ENCODE measurements at places on chromosomes 7 and 10. TPM values are rescaled to one million over a fixed set of nuclear protein-coding genes. Genes with fewer than 3 reads are reported as not detected.

- no peaks in the 10 kb centered on the region for H3K36me3 ChIP-seq
- no peaks in the 10 kb centered on the region for H3K27me3 ChIP-seq
Observed at GRCh38 chr7:50834679-50835078, 52.0 kb upstream of the GRB10 start.

DNA sequence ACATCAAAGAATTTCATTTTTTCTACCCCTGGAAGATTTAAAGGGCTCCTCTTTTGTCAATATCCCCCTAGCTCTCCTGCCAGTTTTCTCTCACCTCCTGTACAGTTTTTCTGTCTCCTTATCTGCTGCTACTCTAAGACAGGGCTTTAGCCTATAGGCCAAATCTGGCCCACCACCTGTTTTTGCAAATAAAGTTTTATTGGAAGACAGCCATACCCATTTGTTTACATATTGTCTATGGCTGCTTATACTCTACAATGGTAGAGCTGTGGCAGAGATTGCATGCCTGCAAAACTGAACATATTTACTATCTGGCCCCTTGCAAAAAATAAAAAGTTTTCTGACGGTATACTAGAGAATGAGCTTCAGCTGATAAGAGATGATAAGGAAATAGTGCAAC is 37.4 kb upstream of the GARS1 start:
- H3K4me1 ChIP-seq: peaks cover 7% of the 10 kb centered on the region
- H3K27ac ChIP-seq: no peak overlapping the region
- no peak overlapping the region for H3K4me3 ChIP-seq
- H3K36me3 ChIP-seq: no peaks in the 10 kb centered on the region
- DNase-seq: no peak
- H3K27me3 ChIP-seq: no peaks in the 10 kb centered on the region

DNA sequence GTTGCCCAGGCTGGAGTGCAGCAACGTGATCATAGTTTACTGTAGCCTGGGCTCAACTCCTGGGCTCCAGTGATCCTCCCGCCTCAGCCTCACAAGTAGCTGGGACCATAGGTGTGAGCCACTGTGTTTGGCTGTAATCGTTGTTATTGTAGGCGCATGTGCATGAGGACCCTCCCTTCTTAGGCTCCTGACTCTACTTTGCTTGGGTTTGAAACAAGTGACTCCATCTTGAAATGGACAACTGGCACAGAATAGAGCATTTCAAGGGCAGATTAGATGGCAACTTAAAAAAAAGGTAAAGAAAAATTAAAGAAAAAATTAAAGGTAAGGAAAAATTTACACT is 15.4 kb upstream of the GIMAP8 start:
- no peaks in the 10 kb centered on the region for H3K27me3 ChIP-seq
- DNase-seq: no peak
- no peaks in the 10 kb centered on the region for H3K36me3 ChIP-seq

GRCh38 chr10:14573666-14574261 is 200.9 kb downstream of the FAM107B start:
- no peaks in the 10 kb centered on the region for H3K36me3 ChIP-seq
- DNase-seq: no peak
- H3K4me3 ChIP-seq: no peak overlapping the region
- H3K27me3 ChIP-seq: no peaks in the 10 kb centered on the region

Gene CALHM1
- not detected for total RNA-seq

Gene SEMA3C
- 0.13 TPM for total RNA-seq

DNA sequence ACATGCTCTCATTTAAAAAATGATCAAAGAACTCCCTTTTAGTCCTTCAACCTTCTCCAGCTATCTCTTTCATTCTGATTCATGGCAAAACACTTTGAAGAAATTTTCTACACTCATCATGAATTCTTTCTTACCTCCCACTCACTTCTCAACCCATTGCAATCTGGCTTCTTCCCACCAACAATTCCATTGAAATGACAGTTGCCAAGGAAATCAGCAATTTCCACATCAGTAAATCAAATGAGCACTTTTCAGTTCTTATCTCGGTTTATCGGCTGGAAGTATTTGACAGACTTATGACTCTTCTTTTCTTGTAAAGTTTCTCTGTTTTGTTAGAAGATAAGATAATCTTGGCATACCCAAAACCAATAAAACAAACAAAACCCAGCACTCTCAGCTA is 99.1 kb upstream of the CACNA2D1 start:
- H3K4me3 ChIP-seq: no peak overlapping the region
- no peaks in the 10 kb centered on the region for H3K4me1 ChIP-seq
- H3K27me3 ChIP-seq: no peaks in the 10 kb centered on the region
- H3K36me3 ChIP-seq: no peaks in the 10 kb centered on the region
- H3K27ac ChIP-seq: no peak overlapping the region

GRCh38 chr7:31006857-31007256 is 43.1 kb downstream of the GHRHR start:
- peaks cover 8% of the 10 kb centered on the region for H3K27me3 ChIP-seq
- no peak for DNase-seq
- no peaks in the 10 kb centered on the region for H3K4me1 ChIP-seq
- H3K4me3 ChIP-seq: no peak overlapping the region

GRCh38 chr10:24884793-24885192 is 67.6 kb downstream of the PRTFDC1 start:
- no peaks in the 10 kb centered on the region for H3K27me3 ChIP-seq
- H3K4me1 ChIP-seq: no peaks in the 10 kb centered on the region
- no peak overlapping the region for H3K4me3 ChIP-seq
- no peak for DNase-seq

GRCh38 chr7:111958431-111958830 is 247.8 kb downstream of the DOCK4 start:
- no peak for DNase-seq
- no peaks in the 10 kb centered on the region for H3K27me3 ChIP-seq
- H3K4me3 ChIP-seq: no peak overlapping the region
- no peak overlapping the region for H3K27ac ChIP-seq
- no peaks in the 10 kb centered on the region for H3K36me3 ChIP-seq

DNA sequence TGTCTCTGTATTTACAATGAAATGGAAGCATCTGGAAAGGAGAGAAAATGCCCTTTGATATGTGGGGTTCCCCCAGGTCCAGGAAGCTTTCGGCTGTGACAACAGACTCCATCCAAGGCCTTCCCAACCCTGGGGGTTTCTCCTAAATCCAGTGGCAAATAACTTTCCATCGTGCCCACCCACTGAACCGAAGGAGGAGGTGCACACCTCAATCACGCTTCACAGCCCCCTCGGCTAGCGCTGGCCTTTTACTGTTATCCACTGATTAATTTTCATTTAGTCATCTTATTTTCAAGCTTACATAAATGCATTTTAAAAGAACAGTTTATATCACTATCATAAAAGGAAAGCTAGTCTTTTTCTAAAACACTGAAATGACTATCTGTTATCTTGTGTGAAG is 286.8 kb upstream of the ZMIZ1 start:
- no peak overlapping the region for H3K27ac ChIP-seq
- DNase-seq: no peak
- H3K4me3 ChIP-seq: no peak overlapping the region
- no peaks in the 10 kb centered on the region for H3K36me3 ChIP-seq
- H3K4me1 ChIP-seq: peaks cover 12% of the 10 kb centered on the region
- peaks cover 1% of the 10 kb centered on the region for H3K27me3 ChIP-seq

Data from HepG2 (cell line).